NCI-H226 (cell line): ENCODE measurements at places on chromosomes 12 and 14.
A peak's percentile ranks its signal among the peaks of the same experiment; 100 is the strongest.

- DNase-seq = no peak
Measured at GRCh38 chr12:76495556-76495955, 64.0 kb downstream of the OSBPL8 start.

- no peak for DNase-seq
Measured at GRCh38 chr14:22200977-22201605, 387.9 kb downstream of the DAD1 start.

DNA sequence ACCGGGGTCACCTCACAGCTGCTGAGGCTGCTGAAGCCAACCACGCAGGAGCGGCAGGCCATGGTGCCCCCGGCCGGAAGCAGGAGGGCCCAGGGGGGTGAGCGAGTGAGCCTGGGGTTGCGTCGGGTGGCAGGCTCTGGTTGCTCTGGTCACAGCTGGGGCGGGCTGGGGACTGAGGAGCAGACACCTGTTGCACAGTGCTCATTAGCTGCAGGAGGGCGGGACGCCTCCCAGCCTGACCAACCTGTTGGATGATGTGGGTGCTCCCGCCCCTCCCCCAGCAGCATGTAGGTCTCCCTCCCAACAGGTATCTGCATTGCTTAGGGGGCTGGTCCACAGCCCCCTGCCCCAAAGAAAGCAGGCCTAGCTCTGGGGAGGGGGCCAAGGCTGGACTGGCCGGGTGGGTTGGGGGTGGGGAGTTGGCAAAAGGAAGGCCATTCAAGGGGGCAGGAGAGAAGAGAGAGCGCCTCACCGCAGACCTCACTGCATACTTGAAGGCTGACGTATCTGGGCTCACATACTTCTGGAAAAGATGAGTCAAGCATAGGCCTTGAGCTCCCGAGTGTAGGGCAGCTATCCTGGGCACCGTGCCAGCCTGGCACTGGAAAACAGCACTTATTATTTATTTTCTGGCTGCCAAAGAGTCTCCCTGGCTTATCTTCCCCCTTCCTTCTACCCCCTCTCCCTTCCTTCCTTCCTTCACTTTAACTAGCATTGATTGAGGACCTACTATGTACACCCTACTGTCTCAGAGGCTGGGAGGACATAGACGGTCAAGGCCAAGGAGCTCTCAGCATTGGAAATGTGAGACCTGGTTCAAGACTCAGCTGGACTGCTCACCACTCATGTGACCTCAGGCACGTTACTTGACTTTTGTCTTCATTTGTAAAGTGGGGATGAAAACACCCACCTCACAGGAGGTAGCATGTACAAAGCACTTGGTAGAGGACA, at the start of gene KRT80:
Gene KRT80, minus strand, starts transcription at position 174 of the 951 bp plus-strand sequence. Its CDS starts 112 bp downstream, at position 62.
- peak; percentile 100 for DNase-seq

DNA sequence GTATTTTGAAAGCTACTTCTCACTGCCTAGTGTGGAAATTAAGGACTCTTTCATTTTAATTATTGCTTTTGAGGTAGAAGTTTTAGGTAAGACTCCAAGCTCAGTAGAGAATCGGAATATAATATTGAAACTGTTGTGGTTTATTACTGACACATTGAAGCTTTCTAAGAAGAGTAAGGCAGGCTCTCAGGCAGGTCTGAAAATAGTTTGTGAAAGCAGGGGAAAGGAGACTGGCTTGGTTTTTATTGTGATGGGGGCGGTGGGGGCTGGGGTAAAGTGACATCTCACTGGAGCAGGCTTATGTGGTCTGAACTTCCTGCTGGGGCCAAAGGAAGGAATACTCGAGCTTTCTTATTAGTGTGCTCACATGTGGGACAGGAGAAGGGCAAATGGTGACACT, 79.5 kb downstream of the OTOGL start:
- DNase-seq = no peak

- DNase-seq = peak; percentile 57
Measured at GRCh38 chr12:6697584-6698351, 2.8 kb downstream of the PIANP start.

GRCh38 chr12:54014377-54015017, 5.7 kb downstream of the HOXC8 start:
- no peak for DNase-seq

DNA sequence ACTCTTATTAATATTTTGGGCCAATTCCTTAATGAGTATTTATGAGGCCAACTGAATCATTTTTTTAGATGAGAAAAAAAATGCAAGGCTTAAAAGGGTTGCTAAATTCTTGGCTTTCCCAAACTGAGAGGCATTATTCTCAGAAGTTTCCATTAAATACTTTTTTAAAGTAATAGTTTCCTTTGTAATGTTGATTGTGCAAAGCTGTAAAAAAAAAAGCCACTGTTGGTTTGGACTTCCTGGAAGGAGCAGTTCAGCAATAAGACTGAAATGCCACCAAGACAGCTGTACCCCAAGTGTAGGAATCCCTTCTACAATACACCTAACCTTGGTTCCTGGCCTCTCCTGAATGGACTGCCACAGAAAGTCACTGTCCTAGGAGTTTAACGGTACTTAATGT, 231.3 kb downstream of the MON2 start:
- DNase-seq = no peak

DNA sequence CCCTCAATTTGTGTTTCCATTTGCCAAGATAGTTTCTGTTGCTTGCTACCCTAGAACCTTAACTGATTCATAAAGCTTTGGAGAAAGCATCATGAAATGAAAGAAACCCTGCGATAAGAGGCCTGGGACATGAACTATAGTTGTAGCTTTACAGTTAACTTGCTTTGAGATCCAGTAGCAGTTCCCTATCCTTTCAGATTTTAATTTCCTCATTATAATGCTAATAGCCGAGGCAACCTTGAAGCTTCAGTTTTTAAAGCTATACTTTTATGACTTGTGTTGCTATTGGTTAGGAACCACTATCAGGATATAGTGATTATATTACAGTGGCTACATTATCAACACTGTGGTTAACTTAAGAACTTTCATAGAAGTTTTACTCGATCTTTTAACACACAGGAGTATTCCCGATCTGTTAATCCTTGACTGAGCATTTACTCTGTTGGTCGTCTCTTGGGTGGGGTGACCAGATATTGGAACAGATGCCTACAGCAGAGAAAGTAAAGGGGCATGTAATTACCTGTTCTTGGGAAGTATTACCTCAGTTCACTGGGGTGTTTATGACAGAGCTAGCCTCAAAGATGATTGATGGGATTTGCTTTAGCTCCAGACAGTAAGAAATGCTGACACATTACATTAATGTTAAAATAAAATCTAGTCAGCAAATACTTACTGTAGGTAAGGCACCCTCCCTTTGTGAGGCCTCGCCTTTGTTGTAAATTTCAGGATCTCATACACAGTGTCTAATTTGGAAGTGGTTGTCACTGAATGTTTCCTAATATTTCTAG, 86.2 kb upstream of the CSRP2 start:
- DNase-seq = no peak

GRCh38 chr12:57519796-57520052, 590 bp downstream of the DDIT3 start:
- DNase-seq = no peak

GRCh38 chr14:23530375-23531055, 21.1 kb downstream of the ZFHX2 start:
- no peak for DNase-seq

- no peak for DNase-seq
Measured at GRCh38 chr12:129886541-129886940, 17.3 kb downstream of the TMEM132D start.
